ENCODE measurements at places on chromosomes 4 and X.
A peak's percentile ranks its signal among the peaks of the same experiment; 100 is the strongest.

DNA sequence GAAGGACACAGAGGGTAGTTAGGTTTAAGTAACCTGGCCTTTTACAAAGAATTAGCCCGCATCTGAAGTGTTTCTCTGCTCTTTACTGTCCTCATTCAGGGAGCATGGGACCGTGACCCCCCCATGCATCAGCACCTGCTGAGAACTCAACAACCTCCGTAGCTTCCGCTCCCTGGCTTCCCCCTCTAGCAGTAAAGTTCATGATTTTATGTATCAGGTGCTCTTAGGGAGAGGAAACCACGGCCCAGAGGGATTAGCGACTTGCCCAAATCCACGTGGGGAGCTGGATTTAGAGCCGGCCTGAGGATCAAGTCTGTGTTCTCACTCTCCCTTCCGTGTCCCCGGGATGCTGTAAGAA is 284.6 kb upstream of the GATB start:
- no peak for DNase-seq

- DNase-seq, result no peak
Observed at GRCh38 chrX:87728024-87728423, 210.4 kb downstream of the KLHL4 start.

DNA sequence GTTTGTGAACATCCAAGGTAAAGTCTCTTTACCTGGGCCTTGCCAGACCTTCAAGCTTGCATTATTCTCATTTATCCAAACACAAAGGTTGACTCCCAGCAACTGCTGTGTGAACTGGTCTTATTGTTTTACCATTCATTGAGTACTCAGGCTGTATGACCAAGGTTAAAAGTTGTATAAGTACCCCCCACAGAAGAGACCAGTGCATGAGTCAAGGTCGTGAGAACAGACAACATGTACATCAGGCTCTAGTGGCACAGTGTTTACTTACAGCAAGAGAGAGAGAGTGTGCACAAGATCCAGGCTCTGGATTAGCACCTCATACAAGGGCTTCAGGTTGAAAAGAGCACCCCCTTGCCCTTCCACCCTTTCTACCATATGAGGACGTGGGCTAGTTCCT is 77.4 kb upstream of the EFNB1 start:
- no peak for DNase-seq

- no peak for DNase-seq
Observed at GRCh38 chrX:21574793-21575192, 83.3 kb downstream of the KLHL34 start.

- no peak for DNase-seq
Observed at GRCh38 chr4:176726803-176727202, 65.9 kb downstream of the VEGFC start.

DNA sequence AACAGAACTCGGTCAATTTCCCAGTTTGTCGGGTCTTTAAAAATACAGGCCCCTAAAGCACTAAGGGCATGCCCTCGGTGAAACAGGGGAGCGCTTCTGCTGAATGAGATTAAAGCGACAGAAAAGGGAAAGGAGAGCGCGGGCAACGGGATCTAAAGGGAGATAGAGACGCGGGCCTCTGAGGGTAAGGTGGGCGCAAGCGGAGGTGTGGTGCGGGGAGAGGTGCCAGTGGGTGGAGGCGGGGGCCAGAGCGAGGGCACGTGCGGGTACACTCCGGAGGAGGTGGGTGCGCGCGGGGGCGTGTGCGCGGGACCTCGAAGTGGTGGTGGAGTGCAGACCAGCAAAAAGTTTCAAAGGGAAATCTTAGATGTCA is 787 bp upstream of the TET2 start:
- no peak for DNase-seq

GRCh38 chr4:138996090-138996489 is 19.5 kb upstream of the NOCT start:
- DNase-seq, result no peak

DNA sequence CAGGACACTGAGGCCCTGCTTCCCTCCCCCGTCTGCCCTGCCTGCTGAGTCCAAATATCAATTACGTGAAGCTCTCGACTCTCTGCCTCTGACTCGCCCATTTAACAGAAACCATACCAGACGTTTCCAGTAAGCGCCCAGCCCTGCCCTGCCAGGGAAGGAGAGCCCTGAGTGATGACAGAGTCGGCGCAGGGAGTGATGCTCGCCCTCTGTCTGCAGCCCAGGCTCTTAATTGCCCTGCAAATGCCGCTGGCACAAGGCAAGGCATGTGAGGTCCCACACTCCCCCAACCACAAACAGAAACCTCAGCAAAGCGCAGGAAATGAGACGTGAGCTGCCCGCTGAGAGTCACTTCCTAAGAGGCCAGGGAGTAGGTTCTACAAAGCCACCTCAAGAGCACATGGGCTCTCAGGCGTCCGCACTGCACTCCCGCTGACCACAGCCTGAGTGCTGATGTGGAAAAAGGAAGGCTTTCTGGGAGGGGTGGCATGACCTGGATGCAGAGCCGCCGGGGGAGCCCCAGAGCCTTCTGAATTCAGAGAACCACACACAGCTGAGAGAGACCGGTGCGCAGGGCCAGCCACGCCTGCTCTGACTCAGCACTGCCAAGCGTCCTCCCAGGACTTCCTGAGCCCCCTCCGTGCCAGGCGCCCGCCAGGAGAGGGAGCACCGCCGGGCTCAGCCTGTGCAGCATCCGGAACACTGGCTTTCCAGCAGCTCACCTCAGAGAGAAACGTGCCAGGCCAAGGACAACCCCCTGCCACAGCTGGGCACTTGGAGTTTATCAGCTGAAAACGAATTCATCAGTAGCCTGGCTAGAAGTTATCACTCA is 5.3 kb downstream of the ZFYVE28 start:
- DNase-seq, result peak; percentile 36

DNA sequence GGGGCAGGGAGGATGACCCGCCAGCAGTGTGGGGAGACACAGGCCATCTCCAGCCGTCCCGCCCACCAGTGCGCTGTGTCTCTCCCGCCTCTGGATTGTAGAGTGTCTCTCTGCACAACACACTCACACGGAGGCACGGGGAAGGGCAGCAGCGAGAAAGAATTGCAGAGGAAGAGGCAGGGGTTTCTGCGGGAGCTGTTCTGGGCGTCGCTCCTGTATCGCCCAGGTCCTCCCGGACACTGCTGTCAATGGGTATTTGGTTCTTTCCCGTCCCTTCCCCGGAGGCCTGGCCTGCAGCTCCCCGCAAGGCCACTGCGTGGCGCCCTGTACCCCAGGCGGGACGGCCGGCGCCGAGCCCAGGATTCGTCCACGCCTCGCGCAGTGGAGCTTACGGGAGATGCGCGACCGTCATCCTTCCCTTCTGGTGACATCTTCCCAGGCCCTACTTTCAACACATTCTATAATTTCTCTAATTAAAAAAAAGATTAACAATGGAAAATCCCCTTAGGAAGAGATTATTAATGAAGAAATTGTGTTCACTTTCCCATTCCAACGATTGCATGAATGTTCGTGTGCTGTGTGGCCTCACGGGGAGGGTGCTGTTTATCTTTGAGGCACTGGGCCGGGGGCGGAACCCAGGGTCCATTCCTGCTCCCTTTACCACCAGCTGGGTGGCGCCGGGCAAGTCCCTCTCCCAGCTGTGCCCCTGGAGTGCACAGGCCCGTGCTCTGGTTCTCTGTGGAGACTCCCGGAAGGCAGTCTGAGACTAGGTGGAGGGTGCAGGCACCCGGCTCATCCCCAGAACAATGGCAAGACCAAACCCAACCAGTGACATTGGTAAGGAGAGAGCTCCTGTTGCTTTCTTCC is 95.7 kb downstream of the CPZ start:
- DNase-seq, result no peak

DNA sequence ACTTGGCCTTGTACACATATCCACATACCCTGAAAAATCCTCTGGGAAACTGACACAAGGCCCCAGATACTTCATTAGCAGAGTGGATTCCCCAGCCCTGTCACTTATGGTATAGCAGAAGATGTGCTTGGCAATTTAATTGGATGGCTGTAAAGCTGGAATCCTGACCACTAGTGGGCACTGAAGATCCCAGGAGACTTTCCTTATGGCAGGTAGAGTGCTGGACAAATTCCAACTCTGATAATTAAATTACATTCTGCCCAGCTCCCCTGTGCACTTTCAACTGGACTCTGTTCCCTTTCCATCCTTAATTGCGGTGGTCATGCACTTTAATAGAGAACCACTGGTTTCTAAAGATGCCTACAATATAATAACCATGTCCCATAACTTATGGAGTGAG is 119.8 kb downstream of the DCK start:
- no peak for DNase-seq

DNA sequence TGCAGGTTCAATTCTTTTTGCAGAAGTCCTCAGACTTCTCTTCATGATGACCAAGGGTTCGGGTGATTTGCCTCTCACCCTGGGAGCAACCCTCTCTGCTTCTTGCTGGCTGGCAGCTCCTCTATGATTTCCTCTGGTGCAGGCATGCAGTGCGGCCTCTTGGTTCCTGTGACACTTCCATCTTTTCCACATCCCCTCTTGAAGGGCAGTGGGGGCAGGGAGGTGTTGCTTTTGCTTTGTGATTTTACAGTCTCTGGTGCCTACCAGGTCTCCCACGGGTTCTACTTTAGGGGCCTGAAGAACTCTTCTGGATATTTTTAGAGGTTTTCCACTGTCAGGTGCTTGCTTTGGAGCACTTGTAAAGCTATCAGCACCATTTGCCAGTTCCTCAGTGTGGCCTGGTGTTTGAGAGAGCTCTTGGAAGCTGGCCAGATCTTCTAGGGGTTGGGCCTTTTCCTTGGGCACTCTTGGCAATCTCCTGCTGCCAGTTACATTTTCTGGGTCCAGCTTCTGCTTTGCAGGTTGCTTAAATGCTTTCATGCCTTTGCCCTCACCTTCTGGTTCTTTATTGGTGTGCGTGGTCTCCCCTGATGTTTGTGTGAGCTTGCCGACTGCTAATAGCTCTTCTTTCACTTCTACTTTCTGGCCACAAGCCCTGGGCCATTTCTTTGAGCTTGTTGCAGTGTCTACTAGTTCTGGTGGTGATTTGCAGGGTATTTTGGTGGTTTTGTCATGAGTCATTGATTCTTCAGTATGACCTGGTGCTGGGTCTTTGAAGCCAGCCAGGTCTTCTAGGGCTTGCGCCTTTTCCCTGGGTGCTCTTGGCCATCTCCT is 11.5 kb upstream of the CHST7 start:
- no peak for DNase-seq

GRCh38 chrX:9492901-9493300 is 28.0 kb downstream of the TBL1X start:
- DNase-seq, result no peak

All from fibroblast of skin of left quadriceps (primary cell).